ENCODE measurements at places on chromosomes 2 and 18. TPM values are rescaled to one million over a fixed set of nuclear protein-coding genes. Genes with fewer than 3 reads are reported as not detected.

GRCh38 chr18:51164761-51165281 lies 32.7 kb downstream of the MEX3C start:
- H3K4me1 ChIP-seq = no peaks in the 10 kb centered on the region
- no peak overlapping the region for H3K27ac ChIP-seq
- no peaks in the 10 kb centered on the region for H3K27me3 ChIP-seq
- DNase-seq = no peak

GRCh38 chr2:8120506-8120860 lies 561.4 kb upstream of the ID2 start:
- H3K4me1 ChIP-seq = peaks cover 18% of the 10 kb centered on the region
- no peak overlapping the region for H3K4me3 ChIP-seq
- H3K36me3 ChIP-seq = no peaks in the 10 kb centered on the region
- no peaks in the 10 kb centered on the region for H3K27me3 ChIP-seq

DNA sequence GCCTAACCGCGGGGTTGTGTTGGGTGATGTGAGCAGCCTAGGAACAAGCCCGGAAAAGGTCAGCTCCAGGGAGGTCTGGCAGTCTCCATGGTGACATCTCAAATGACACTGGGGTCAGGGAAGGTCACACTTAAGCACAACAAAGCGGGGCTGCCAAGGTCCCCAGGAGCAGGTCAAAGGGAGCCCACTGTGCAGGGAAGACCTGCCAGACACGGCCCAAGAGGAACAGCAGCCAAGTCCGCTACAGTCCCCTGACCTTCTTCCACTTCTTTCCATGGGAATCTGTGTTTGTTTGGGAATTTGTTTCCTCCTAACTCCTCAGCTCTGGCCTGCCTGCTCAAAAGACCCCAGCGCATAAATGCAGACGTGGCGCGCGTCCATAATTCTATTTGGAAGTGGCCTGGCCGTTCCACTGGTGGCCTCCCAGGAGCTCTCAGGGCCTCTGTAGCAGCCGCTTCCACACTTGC lies 232.1 kb upstream of the COPS8 start:
- no peaks in the 10 kb centered on the region for H3K27me3 ChIP-seq
- H3K36me3 ChIP-seq = no peaks in the 10 kb centered on the region
- no peak overlapping the region for H3K4me3 ChIP-seq
- peak; percentile 25 for DNase-seq
- H3K4me1 ChIP-seq = peaks cover 21% of the 10 kb centered on the region
- no peak overlapping the region for H3K27ac ChIP-seq

- H3K27ac ChIP-seq = no peak overlapping the region
- DNase-seq = no peak
- no peaks in the 10 kb centered on the region for H3K27me3 ChIP-seq
- no peak overlapping the region for H3K4me3 ChIP-seq
- no peaks in the 10 kb centered on the region for H3K4me1 ChIP-seq
Observed at GRCh38 chr2:128792476-128793054, 473.9 kb upstream of the HS6ST1 start.

DNA sequence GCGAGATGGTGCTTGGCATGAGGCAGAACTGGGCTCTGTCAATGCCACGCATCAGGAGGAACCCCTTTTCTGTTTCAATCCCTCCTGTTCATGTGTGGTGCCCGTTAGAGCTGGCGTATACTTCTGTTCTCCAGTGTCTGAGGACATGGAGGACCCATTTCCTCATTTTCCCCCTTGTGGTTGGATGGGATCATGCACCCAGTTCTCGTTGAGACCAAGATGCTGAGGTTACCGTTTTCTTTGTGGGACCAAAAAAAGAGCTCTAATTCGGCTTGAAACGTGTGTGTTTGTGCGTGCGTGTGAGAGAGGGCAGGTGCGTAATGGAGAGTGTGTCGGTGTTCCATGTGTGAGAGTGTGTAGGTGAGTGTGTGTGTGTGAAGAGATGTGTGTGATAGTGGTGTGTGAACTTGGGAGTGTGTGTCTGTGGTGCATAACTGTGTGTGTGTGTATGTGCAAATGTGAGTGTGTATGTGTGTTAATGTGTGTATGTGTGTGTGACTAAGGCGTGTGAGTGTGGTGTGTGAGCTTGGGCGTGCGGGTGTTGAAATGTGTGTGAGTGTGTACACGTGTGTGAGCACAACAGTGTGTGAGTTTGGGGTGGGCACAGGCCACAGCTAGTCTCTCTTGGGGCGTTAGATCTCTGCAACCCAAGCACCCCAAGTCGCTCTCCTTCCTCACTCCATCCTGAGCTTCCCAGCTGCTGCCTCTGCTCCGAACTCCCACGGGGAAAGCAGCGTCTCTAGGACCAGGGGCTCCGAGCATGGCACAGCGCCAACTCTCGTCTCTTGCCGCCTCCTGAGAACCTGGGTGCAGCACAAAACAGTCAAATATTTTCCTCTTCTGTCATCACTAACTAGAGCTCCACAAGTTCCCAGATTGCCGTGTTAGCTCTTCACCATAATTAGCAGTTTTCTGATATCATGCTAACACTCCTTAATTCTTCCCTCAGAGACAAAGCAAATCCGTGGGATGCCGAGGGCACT lies 75.8 kb downstream of the LONRF2 start:
- H3K4me1 ChIP-seq = no peaks in the 10 kb centered on the region
- no peaks in the 10 kb centered on the region for H3K27me3 ChIP-seq
- no peak for DNase-seq
- no peaks in the 10 kb centered on the region for H3K36me3 ChIP-seq

- no peak overlapping the region for H3K4me3 ChIP-seq
- H3K36me3 ChIP-seq = peaks cover 31% of the 10 kb centered on the region
- peaks cover 14% of the 10 kb centered on the region for H3K4me1 ChIP-seq
- no peak overlapping the region for H3K27ac ChIP-seq
Observed at GRCh38 chr2:241689306-241689705, 2.7 kb upstream of the DTYMK start.

GRCh38 chr2:5057891-5058351 lies 634.3 kb upstream of the SOX11 start:
- no peak overlapping the region for H3K27ac ChIP-seq
- no peak overlapping the region for H3K4me3 ChIP-seq
- no peak for DNase-seq
- H3K27me3 ChIP-seq = no peaks in the 10 kb centered on the region
- no peaks in the 10 kb centered on the region for H3K36me3 ChIP-seq

GRCh38 chr2:174667250-174667860 lies 69.8 kb upstream of the WIPF1 start:
- DNase-seq = no peak
- H3K4me1 ChIP-seq = peaks cover 51% of the 10 kb centered on the region
- no peak overlapping the region for H3K4me3 ChIP-seq
- H3K36me3 ChIP-seq = no peaks in the 10 kb centered on the region

DNA sequence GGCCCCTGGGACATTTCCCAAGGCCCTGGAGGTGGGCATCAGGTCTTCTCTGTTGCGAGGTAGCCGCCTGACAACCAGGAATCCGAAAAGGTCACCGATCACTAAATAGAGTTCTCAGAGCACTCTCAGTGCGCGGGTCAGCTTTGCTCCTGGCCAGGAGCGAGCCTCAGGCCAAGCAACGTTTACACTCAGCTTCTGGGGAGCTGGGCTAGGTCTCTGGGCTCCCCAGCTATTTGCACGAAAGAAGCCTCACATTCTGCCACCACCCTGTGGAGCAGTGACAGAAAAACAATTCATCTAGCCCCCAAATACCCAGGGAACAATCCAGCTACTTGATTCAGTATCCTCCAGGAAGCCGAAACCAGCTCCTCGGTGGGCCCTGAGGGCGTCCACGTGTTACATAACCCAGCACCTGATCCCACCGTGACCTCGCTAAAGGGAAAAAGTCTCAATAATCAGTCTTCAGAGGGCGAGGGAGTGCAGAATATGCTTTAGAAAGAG lies 3.3 kb downstream of the SH3BP4 start:
- H3K36me3 ChIP-seq = no peaks in the 10 kb centered on the region
- no peaks in the 10 kb centered on the region for H3K27me3 ChIP-seq
- peaks cover 14% of the 10 kb centered on the region for H3K4me1 ChIP-seq

DNA sequence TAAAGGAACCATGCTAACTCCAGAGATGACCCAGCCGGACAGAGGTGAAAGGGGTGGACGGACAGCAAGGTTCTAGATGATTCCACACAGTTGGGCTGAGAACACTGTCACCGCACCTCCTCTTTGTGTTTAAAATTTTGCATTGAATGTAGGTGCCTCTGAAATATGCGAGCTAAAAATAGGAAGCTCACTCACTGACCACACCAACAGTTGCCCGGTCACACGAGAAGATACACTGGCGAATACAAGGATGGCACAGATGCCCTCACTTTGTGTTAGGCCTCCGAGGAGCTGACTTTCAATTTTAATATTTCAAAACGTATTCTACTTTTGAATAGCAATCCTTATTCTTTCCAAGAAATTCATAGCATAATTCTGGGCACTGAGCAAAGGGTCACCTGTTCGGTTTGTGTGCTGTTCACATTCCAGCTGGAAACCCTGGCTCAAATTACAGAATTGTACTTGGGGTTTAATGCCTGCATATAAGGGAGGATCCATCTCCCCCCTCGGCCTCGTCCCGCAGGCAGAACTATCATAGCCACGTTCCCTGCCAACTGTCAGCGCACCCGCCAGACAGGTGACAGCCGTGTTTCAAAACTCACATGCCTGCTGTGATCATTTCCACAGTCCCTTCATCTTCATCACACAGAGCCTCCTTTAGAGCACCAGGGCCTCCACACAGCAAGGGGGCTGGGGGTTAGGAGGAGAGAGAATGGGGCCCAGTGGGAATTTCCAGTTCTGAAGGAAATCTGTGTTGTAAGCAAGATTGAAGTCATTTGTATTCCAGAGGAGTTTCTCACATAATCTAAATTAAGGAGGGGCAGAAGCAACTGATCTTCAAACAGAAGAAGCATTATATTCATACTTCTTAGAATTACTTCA lies 48.2 kb downstream of the ADI1 start:
- H3K27ac ChIP-seq = peak overlapping the region; percentile 84
- H3K4me3 ChIP-seq = no peak overlapping the region
- DNase-seq = no peak
- H3K4me1 ChIP-seq = peaks cover 42% of the 10 kb centered on the region
- H3K27me3 ChIP-seq = no peaks in the 10 kb centered on the region
- H3K36me3 ChIP-seq = peaks cover 13% of the 10 kb centered on the region

DNA sequence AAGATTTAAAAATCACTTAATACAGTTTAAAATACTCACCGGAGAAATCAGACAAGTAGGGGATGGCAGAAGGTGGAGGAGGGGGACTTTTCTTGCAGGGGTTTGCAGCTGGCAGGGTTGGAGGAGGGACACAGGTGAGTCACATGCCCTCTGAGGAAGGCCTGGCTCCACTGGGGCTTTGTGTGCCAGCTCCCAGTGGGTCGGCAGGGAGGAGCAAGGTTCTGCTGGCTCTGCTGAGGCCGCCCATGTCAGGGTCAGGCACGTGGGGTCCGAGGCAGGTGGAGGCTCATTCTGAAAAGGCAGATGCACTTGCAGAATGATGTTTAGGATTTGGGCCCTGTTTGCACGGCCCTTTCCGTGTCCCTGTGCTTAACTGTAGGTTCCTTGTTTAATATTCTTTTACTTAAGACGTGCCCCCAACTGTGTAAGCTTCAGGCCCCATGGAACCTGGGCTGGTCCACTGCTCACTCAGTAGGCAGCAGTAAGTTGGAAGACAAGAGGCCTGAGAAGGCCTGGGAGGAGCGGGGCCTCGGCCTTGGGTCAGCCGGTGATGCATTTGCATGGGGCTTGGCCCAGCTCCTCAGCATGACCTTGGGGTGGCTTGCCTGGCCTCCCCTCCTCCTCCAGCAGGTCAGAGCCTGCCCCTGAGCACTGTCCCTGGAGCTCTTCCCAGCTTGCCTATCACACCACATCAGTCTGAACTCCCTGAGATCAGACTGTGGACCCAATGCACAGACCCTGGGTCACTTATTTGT lies 141.0 kb downstream of the GLI2 start:
- no peaks in the 10 kb centered on the region for H3K36me3 ChIP-seq
- DNase-seq = no peak
- no peak overlapping the region for H3K4me3 ChIP-seq
- peaks cover 21% of the 10 kb centered on the region for H3K4me1 ChIP-seq

- H3K27ac ChIP-seq = peak overlapping the region; percentile 98
- peaks cover 21% of the 10 kb centered on the region for H3K4me1 ChIP-seq
- H3K4me3 ChIP-seq = peak overlapping the region; percentile 37
- H3K27me3 ChIP-seq = no peaks in the 10 kb centered on the region
Observed at GRCh38 chr2:675982-676646, 1.1 kb downstream of the TMEM18 start.

- no peaks in the 10 kb centered on the region for H3K36me3 ChIP-seq
- no peaks in the 10 kb centered on the region for H3K27me3 ChIP-seq
- no peak for DNase-seq
- no peaks in the 10 kb centered on the region for H3K4me1 ChIP-seq
Observed at GRCh38 chr18:27661320-27662018, 476.4 kb upstream of the CHST9 start.

The RAX gene
- total RNA-seq = not detected

The ASTL gene
- total RNA-seq = not detected

The RESP18 gene
- total RNA-seq = not detected

The TPRKB gene
- total RNA-seq = 31.5 TPM

The CNTNAP5 gene
- not detected for total RNA-seq

The GFPT1 gene
- 39.2 TPM for total RNA-seq

The GTF2A1L gene
- not detected for total RNA-seq
